G401 (cell line): ENCODE measurements at places on chromosomes 2 and 18. TPM values are rescaled to one million over a fixed set of nuclear protein-coding genes. Genes with fewer than 3 reads are reported as not detected.
A peak's percentile ranks its signal among the peaks of the same experiment; 100 is the strongest.

CSRNP3 gene
- not detected in 2 replicates for total RNA-seq

LONRF2 gene
- total RNA-seq = 0.06 TPM in 1 of 2 replicates, not detected in the other

TMBIM1 gene
- total RNA-seq = 83.7 and 100 TPM in 2 replicates

IMPA2 gene
- 51.4 and 55.8 TPM in 2 replicates for total RNA-seq

GRCh38 chr2:20617892-20618467, 32.9 kb downstream of the HS1BP3 start:
- peak; percentile 97 for DNase-seq
